M059J (cell line): ENCODE measurements at places on chromosomes 1 and 21. TPM values are rescaled to one million over a fixed set of nuclear protein-coding genes. Genes with fewer than 3 reads are reported as not detected.

PAPPA2 gene
- 0.05 TPM in 1 of 2 replicates, not detected in the other for total RNA-seq

GRCh38 chr1:116906812-116907211, 2.9 kb upstream of the PTGFRN start:
- no peak for DNase-seq

TDRD5 gene
- total RNA-seq = not detected in 2 replicates

GRCh38 chr1:62964141-62964540, 180.2 kb downstream of the ATG4C start:
- DNase-seq = no peak

DNA sequence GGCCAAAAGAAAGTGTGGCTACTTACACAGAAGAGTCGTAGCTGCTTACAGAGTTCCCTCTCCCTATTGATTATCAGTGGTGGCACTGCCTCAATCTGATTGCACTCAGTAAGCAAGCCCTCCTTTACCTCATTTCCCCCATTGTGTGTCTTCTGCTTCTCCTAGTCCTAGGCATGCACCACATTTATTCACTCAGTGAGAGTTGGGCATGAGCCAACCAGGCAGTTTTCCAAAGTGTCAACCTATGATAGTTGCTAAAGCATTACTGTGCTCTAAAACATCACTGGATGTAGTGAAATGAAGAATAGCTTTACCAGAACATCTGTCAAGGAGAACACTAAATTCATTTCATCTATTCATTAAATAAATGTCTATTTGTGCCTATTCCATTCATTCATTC, 19.3 kb downstream of the GJA5 start:
- no peak for DNase-seq

- DNase-seq = no peak
These were observed 293.7 kb downstream of the KCTD3 start for GRCh38 chr1:215860833-215861232.

DNA sequence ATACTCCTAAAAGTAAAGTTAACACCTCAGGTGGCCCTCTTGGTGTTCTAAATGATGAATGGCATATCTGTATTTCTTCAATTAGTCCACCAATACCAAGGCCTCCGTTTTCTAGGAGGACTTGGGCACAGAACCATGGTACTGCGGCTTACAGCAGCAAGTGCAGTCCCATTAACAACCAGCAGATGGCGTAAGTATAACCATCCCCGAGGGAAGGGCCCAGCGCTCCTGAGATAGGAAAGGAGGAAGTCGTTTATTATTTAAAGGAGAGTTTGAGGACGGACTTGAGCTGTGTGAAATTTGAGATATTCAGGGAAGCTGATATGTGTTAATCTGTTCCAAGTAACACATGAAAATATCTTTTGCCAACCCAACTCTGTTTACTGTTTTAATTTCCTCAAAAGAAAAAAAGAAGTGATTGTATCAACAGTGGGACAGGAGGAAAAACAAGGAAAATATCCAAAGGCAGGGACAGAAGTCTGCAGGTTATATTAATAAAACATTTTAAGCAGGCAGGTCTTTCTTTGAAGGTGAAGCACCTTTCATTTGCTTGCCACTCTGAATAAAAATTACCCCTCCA, 37.7 kb upstream of the KCNJ15 start:
- peak; percentile 79 for DNase-seq

CCDC27 gene
- total RNA-seq = not detected in 2 replicates

GRCh38 chr1:89519779-89520358, 4.8 kb upstream of the LRRC8B start:
- DNase-seq = peak; percentile 13

GRCh38 chr1:219533280-219533679, 79.6 kb downstream of the ZC3H11B start:
- no peak for DNase-seq

GRCh38 chr1:102776071-102776470, 332.3 kb downstream of the COL11A1 start:
- DNase-seq = no peak

DNA sequence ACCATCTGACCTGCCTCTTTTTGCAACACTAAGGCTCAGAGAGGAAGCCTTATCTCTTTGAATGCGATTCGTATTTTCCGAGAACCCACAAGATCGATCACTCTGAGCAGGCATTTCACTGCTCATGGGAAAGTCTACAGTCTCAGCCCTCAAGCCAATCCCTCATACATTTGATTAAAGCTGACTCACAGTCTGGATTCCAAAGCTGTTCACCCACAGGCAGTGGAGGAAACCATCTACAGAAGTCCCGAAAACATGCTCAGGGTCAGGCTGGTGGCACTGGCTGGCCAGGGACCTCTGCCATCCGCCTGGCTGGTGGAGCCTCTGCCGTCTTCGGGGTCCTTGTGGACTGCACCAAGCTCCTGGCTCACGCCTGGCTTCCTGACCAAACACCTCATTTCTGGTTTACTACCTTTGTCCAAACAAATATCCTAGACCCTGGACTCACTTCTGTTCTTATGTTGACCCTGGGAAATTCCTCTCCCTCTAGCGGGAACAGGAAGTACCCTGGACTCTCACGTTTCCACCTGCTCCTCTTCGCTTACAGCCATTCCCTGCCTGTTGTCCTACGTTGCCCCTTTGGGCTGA, 650.0 kb downstream of the SMYD3 start:
- peak; percentile 84 for DNase-seq

- DNase-seq = peak; percentile 36
These were observed 112.1 kb downstream of the RUNX1 start for GRCh38 chr21:34936883-34937563.

- DNase-seq = no peak
These were observed 195.3 kb upstream of the USP25 start for GRCh38 chr21:15534450-15534886.

GRCh38 chr1:224852901-224853568, 76.4 kb upstream of the DNAH14 start:
- peak; percentile 59 for DNase-seq

DNA sequence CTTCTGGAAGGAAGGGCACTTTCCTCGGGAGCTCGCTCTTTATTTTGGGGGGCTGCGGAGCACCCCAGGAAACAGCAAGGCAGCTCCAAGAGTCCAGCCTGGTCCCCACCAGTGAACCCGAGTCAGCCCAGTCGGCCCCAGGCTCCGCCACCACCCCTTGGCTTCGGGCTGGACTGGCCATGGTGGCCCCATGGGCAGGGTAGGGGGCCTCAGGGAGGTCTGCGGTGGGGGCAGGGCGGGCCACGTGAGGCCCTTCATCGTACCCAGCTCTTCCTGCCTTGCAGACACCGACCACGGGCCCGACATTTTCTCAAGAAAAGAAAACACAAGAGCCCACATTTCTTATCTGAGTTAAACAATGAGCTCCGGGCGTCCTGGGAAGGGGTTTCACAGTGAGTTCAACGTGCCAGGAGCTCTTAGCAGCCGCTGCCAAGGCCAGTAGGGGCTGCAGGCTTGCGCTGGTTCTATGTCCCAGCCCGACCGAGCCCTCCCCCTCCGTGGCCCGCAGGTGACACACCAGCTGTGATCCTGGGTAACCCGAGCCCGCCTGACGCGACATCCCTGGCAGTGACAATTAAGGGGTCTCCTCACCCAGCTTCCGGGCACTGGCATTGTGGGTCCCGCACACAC, 66.2 kb downstream of the PRDM16 start:
- no peak for DNase-seq

DNA sequence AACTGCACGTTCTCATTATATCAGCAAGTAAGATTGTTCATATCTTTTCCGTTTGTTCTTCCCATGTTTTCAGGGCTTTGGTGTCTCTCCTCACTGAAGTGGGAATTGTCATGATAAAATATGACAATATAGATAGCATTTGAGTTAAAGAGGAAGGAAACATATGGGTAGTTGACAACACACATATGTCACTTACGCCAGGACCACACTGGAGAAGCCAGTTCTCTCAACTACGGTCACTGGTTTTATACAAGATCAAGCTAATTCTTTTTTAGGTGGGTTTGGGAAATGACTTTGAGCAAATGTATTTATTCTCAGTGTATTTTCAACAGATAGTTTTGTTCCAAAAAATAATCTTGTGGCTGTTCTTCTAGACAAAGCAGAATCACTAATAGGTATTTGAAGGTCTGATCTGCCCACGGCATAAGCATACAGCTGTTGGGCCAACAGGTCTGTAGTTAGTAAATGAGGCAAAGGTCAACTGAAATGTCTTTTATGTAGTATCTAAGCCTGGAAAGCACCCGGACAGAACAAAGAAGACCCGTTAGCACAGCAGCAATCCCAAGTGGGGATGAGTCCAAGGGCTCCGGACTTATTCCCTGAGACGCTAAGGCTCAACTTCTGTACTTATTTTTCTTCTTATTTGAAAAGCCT, 433.6 kb upstream of the ZP4 start:
- DNase-seq = no peak

FAM151A gene
- not detected in 2 replicates for total RNA-seq

- peak; percentile 94 for DNase-seq
These were observed 161.6 kb upstream of the PTBP2 start for GRCh38 chr1:96559707-96560596.

DNA sequence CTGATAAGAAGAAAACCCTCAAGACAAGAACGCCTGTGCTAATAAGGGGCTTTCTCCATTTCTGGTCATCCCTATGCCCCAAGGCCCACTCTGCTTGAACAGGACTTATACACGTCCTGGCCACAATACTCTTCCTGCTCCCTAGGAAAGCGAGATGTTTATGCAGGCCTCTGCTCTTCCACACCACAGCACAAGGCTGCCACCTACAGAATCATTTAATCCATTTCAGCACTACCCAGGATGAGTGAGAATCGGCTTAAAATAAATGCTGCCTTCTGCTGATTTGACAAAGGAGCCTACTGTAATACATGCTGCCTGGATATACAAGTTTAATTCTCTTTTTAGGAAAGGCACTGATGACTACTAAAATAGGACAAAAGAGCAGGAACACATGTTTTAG, 29.4 kb downstream of the FRRS1 start:
- DNase-seq = peak; percentile 73

KIRREL1 gene
- 58.6 and 103 TPM in 2 replicates for total RNA-seq

- DNase-seq = no peak
These were observed 2.1 kb downstream of the COL6A2 start for GRCh38 chr21:46100020-46100419.

GRCh38 chr1:87821335-87821697, 492.6 kb downstream of the LMO4 start:
- no peak for DNase-seq

GRCh38 chr1:83827741-83828140, 171.2 kb downstream of the TTLL7 start:
- no peak for DNase-seq

GRCh38 chr1:156711011-156711817, 5.8 kb upstream of the CRABP2 start:
- peak; percentile 42 for DNase-seq

- DNase-seq = no peak
These were observed 492 bp downstream of the FOXO6 start for GRCh38 chr1:41361495-41362356.

- peak; percentile 47 for DNase-seq
These were observed 29.6 kb upstream of the RGS1 start for GRCh38 chr1:192545896-192546521.

DNA sequence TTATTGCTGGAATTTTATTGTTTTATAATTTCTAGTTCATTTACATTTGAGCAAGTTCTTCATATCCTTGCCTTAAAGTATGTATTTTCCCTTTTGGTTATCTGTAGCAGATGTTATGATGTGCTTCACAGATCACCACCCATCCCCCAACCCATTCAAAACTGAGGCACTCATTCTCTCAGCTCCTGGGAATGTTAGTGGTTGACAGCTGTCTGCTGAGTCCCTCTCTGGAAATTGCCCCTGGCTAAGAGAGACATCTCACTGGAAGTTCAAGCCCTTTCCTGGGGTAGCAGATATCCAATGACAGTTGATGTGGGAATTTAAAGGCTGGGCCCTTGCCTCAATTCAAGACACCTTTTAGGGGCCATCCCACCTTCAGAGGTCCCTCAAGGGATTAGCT, 4.3 kb upstream of the DPYD start:
- DNase-seq = peak; percentile 60

- peak; percentile 73 for DNase-seq
These were observed 103.3 kb downstream of the RABGAP1L start for GRCh38 chr1:174262349-174263241.

- DNase-seq = peak; percentile 16
These were observed 301.3 kb downstream of the SIPA1L2 start for GRCh38 chr1:232328486-232329102.

GRCh38 chr1:209241487-209241886, 342.0 kb upstream of the CAMK1G start:
- DNase-seq = no peak

GRCh38 chr1:226061841-226062557, 517 bp upstream of the H3-3A start:
- DNase-seq = peak; percentile 85

DNA sequence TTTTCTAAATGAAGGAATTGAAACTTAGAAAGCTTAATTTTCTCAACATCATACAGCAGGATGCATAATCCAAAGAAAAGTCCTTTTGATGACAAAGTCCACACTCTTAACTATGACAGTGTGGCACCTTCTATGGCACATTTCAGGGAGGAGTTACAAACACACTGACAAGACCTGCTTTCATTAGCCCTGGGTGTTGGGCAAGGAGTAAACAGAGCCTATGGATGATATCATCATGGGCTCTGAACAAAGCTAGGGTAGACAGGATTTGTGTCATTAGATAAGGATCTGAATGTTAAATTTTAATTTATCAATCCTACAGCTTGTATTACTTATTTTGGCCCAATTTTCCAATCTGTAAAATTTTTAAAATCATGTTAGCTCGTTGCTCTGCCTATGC, 62.6 kb upstream of the DENND1B start:
- peak; percentile 18 for DNase-seq

FCRLB gene
- 2.7 and 3.2 TPM in 2 replicates for total RNA-seq

DNA sequence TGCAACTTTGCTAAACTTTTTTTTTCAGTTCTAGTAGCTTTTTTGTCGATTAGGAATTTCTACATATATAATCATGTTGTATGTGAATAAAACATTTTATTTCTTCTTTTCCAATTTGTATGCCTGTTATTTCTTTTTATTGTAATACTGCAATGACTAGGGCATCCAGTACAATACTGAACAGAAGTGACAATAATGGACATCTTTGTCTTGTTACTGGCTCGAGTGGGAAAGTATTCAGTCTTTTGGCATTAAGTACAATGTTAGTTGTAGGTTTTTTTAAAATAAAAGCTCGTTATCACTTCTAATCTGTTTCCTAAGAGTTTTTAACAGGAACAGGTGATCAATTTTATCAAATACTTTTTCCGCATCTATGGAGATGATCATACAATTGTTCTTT, 9.8 kb downstream of the STPG1 start:
- DNase-seq = no peak

DNA sequence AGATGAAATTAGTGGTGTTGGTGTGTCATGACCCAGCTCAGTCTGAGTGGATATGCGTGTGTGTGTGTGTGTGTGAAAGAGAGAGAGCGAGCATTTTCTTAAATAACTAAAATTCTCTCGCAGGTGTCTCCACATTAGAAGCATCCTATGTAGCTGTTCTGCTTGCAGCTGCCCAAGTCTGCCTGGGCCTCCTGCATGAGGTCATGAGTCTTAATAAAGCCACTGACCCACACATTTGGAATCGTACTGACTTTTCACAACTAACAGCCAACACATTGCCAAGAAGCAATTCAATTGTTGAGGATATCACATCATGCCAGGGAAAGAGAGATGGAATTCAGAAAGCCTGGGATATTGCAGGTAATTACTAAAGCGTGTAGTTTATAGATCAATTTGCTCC, 238.2 kb upstream of the AJAP1 start:
- no peak for DNase-seq
